ENCODE measurements at places on chromosomes 5 and 9.

- no peak for DNase-seq
Observed at GRCh38 chr5:148996270-148996669, 66.6 kb downstream of the SH3TC2 start.

- DNase-seq: peak; percentile 52
Observed at GRCh38 chr5:132227485-132228240, at the start of gene P4HA2. Gene P4HA2, minus strand, starts transcription at chr5:132227853. Its CDS starts 9,227 bp downstream, at chr5:132218626.

GRCh38 chr9:88243736-88244135 is 105.5 kb upstream of the SPATA31C2 start:
- no peak for DNase-seq

GRCh38 chr5:109961751-109962150 is 272.0 kb downstream of the MAN2A1 start:
- no peak for DNase-seq

DNA sequence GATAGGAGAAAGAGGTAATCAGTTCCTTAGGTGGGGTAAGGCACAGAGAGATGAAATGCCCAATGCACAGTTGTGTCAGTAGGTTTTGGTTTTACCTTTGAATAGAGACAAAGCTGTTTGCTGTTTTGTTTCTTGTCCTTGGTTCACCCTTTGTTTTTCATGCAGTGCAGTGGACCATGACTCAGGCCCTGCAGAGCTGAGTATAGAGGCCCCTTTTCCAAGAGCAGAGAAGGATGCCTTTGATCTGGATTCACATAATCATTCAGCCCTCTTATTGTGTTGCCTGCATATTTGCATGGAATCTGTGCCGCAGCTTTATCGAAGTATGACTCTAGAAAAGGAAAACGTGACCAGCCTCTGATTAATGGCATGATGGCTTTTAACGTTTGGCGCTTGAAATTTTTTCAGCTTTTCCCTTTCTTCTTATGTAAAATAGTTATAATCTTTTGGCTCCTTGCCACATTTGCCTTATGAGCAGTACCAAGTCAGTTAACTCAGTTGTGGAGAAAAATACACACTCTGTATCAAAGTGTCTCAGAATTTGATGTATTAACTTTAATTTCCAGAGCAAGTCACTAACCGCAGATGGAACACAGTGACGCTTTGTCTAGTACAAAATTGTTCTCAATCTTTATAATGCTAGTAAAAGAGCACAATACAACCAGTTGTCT is 197.6 kb downstream of the KDM4C start:
- DNase-seq: peak; percentile 59

DNA sequence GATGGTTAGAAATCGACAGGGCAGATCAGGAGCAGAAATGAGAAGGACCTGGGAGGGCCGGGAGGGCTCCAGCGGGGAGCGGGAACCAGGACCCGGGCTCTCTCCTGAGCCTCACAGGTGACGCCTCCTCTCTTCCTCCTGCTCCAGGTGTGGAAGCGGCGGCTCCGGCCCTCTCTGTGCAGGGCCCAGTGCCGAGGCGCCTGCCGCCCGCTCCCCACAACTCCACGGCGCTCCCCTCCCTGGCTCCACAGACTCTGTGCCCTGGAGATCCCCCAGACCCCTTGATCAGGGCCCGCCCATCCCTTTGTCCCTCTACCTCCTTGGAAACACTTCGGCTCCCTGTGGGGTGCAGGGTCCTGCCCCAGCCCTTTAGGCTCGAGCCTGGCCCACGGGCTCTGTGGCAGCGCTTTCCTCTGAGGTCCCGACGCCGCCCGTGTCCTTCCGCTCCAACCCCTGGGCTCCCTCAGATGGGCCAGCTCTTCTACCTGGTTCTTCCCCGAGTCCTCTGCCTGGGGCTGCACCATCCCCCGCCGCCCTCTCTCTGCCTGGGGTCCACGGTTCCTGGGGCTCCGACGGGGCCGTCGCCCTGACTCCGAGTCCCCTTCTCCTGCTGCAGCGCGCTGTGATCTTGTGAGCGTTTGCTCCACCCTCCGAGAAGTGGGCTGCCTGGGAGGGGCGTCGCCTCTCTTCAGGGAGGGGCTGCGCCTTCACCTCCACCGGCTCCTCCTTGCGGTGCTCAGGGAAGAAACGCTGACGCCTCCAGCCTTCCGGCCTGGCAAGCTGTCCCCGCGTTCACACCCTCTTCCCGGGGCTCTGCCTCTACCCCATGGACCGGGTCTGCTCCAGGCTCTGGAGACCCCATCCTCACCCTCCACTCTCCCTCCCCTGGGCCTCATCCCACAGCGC is 22.4 kb upstream of the SLC6A3 start:
- DNase-seq: no peak

DNA sequence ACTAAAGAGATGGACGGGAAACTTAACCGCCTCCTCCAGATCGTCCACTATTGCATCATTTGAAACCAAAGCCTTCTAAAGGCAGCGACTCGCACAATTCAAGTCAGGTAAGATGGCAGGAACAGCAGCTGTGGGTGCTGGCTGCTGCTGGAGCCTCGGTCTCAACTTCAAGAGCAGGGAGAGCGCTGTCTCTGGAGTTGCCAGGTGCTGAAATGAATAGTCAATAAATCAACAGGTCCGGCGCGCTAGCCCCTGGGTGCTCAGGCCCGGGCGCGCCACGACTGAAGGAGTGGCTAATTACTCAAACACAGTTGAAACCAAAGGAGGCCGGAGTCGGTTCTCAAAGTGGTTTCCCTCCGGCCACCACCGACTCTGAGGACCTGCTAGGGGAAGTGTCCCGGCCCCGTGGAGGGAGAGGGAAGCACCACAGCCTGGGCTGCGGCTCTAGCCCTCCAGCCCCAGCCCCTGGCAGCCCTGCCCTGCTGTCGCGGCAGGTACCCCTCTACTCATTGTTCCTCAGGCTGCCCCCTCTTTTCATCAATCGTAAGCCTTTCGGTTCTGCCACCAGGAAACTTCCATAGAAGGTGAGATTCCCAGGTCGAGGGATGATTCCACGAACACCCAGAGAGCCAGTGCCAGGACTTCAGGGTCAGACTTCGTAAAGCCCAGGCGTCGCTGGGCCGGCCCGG is 804 bp downstream of the TTC39B start:
- DNase-seq: peak; percentile 31

DNA sequence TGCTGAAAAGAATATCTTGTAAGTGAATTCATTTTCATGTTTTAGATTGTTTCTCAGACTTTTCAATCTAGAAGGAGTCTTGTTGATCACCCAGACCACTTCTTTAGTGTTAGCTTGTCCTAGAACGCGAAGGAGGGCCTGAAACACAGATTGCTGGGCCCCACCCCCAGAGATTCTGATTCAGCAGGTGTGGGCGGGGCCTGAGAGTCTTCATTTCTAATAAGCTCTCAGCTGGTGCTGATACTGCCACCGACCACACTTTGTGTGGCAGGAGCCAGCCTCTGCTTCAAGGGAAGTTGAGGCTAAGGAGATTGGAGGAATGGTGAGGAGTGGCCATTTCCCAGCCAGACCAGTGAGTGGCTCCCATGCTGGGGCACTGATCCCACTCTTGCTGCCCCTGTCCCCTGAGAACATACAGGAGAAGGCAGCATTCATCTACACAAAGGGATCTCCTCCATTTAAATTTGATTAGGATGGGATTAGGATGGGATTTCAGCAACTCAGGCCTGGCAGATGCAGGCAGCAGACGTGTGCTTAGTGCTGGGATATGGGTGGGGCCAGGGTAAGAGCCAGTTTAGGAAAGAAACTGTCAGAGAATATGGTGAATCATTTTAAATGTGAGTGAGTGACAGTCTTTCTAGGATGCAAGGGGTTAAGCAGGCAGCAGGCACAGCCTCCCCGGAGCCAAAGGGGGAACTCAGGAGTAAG is 35.9 kb downstream of the ZNF618 start:
- no peak for DNase-seq

GRCh38 chr5:174608631-174609097 is 115.7 kb upstream of the MSX2 start:
- DNase-seq: no peak

GRCh38 chr5:148224117-148224742 is 14.1 kb upstream of the MARCOL start:
- DNase-seq: no peak

- no peak for DNase-seq
Observed at GRCh38 chr5:115267617-115268016, 4.9 kb upstream of the PGGT1B start.

- DNase-seq: no peak
Observed at GRCh38 chr5:132772291-132773070, 4.6 kb downstream of the SEPTIN8 start.

DNA sequence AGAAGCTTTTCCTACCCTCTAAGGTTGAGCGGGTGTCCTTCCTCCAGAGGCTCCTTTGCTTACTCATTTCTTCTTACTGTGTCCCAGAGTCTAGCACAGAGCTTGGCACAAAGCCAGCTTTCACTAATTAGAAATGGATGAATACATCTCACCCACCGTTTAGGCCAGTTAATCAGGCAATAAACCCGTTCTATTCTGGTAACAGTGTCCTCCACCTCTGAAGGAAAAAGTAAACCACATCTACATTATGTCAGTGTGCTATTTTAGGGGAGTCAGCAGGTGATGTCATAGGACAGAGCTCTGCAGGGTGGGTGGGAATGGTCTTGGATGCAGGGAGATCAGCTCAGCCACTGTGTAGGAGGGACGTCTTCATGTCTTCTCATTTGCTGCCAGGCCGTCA is 109.2 kb downstream of the OSTF1 start:
- peak; percentile 14 for DNase-seq

DNA sequence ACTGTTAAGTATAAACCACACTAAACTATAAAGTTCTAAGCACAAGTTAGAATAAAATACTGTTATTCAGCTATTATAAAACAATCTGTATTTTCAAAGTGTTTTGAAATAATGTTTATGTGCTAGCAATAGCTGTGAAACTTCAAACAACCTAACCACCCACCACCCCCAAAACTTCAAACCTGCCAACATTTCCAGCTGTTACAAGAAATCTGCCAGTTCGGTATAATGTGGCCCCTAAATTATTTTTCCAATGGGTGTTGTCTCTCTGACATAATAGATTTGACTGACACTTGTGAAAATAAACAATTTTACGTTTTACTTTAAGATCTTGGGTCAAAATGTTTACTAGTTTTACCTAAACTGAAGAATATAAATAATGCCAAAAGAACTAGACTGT is 24.7 kb downstream of the MAPKAP1 start:
- DNase-seq: no peak

DNA sequence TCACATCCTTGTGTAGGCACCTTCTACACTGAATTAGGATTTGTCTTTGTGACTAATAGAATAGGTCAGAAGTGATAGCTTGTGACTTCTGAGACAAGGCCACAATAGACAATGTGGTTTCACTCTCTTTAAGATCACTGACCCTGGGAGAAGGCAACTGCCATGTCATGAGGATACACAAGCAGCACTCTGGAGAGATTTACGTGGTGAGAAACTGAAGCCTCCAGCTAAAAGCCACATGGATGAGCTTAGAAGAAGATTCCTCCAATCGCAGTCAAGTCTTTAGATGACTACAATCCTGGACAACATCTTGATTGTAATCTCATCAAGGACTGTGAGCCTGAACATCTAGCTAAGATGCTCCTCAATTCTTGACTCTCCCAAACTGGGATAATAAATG is 206.6 kb downstream of the ESM1 start:
- no peak for DNase-seq

DNA sequence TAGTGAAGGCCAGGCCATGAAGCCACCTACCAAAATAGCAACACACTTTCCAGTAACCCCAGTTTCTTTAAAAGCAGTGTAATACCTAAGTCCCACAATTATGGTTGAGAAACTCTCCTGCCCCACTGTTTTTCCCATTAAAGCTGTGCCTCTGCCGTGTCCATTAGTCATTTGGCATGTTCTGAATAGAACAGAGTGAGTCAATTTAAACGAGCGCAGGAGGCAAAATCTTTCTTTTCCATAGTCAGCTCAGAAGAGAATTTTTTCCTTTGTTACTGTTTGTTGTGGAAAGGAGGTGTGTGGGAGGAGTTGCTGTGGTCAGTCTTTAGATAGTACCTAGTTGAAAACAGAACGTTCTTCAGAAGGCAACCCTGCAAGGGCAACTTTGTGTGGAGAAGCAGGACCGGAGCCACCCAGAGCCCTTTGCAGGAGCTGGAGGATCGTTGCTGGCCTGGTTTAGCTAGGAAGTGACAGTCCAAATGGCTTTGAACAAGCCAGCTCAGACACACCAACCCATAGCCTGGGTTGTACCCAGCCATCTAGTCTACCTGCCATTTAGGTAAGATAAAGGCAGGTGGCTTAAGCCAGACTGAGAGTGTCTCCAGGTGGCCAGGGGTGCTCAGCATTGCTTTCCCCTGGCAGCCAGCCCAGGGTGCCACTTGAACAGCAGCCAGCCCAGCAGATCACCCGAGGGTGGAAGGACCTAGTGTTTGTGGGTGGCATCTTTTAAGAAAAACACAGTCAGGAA is 30.4 kb downstream of the GADD45G start:
- DNase-seq: peak; percentile 11

DNA sequence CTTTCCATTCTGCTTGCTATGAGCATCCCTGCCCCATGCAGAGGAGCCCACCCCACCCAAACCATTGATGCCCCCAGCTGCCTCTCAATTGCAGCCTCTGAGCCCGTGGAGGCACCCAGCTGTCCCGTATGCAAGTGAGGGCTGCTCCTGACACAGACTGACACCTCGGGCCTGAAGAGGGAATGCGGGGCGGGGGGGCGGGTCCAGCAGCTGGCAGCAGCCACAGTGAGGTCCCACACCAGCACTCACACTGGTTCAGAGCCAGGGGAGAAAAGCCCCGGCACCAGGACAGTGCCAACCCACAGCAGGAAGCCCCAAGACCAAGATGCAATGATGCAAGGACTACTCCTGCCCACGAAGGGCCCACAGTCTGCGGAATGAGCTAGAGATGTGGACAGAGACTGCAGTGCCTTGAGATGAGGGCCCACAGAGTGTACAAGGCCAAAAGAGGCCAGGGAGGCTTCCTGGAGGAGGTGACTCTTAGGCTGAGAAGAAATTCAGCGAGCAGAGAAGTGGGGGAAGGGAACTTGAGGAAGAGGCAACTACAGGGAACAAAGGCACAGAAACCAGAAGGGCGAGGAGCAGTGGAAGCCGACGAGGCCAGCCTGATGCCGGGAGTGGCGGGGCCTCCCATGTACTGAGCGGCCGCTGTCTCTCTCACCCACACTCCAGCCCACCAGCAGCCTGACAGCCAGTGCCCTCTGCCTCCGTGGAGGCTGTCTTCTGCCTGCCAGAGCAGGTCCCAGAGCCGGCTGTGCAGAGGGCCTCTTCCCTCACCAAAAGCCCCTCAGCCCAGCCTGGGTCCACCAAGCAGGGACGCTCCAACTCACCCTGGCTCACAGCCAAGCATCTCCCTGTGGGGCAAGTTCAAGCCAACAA is 9.2 kb downstream of the EEIG1 start:
- DNase-seq: no peak
